ENCODE measurements at places on chromosomes 4 and X. TPM values are rescaled to one million over a fixed set of nuclear protein-coding genes. Genes with fewer than 3 reads are reported as not detected.

DNA sequence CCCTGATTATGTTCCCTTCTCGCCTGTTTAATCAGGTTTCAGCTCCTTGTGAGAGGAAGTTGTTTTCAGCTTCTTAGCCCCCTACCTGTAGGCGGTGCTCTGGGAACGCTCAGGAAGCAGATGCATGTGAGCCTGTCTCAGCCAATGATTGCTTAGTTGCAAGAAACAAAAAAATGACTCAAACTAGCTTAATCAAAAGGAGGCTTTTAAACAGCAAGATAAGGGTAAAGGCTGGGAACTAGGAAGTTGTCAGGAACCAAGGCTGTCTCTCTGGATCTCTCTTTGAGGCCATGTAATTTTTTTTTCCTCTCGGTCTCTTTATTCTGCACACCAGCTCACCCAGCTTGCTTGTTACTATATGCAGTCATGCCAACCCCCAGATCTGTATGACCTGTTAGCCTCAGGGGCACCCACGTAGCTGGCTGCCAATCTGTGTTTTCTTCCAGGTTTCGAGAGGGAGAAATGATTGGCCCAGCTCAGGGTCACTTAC lies 109.1 kb downstream of the PTTG2 start:
- peak; percentile 72 for DNase-seq

- no peak for DNase-seq
These were observed 158.3 kb upstream of the FSTL5 start for GRCh38 chr4:162322054-162322453.

DNA sequence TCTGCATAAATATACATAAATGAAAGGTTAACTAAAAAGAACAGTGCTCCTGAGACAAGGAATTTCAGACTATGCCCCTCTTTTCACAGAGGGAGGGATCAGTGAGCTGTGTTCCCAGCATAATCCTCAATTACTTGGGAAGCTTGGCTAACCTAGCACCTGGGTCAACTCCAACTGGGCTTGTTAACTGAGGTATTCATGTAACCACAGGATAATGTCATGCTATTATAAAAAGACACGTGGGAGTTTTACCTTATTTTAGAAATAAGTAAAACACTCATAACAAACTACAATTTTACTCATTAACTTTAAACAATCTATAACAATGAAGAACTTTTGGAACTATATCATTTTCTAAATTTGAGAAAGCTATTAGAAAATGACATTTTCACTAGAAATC lies 48.6 kb downstream of the RPGR start:
- no peak for DNase-seq

DNA sequence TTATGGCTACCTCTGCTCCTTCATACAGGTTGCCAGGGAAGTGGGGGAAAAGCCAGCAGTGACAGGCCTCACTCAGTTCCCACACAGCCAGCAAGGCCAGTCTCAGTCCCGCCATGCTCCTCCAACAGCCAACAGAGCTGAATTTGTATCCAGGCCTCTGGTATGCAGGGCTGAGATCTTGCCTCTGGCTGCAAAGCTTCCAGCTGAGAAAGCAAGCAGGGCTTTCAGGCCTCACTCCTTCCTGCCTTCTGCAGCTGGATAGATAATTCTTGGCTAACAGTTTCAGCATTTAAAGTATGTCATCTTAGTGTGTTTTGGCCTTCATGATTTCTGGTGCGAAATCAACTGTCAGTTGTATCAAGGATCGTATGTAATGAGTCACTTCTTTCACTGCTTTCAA lies 103.6 kb downstream of the GNL3L start:
- DNase-seq, result no peak

DNA sequence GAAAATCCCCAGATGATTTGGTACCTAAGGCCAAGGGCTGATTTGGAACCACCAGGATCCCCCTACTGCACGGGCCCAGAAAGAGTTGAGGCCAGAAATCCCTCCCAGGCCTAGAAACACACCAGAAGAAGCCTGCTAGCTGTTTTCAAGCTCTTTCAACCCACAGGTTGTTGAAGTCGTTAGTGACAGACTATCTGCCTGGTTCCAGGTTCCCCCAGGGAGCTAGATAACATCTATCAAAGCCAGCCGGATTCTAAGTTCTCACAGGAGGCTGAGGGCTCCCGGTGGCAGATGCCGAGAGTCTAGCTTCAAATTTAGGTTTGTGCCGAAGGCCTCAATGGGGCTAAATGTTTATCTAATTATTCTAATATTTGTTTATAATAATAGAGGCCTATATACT lies 132.0 kb upstream of the ATP6AP2 start:
- no peak for DNase-seq

DNA sequence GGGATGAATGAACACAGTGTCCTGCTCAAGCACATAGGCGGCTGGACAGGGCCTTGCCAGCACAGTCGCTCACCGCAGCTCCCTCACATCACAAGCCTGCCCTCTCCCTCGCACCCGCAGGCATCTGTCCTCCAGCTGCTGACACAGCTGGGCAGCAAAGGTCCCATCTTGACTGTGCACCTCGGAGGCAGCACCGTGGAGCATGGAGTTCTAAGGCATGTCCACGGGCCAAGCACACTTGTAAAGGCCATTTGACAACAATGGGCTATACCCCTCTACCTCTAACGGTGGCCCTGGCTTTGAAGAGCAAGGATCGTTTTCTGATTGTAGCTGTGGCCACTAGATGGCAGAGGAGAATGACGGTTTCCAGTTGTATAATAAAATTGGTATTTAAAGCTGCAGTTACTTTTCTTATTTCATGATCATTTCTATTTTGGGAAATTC lies 53.8 kb downstream of the APLN start:
- peak; percentile 17 for DNase-seq

GRCh38 chrX:111867236-111867635 lies 8.7 kb upstream of the TRPC5OS start:
- DNase-seq, result no peak

DNA sequence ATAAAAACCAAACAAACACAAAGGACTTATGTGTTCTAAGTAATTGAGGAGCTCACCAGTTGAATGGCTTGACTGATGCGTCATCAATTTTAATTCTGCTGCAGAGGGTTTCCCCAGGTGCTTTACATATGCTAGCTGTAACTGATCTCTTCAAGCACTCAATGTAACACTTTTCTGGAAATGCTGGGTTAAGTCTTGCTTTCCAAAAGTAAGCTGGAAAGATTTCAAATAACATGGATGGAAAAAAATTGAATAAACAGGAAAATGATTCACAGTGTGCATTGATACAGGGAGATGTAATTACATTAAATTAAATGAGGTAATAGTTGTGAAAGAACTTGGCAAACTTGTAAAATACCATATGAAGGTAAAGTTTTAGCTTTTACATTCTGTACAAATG lies 186.7 kb upstream of the WDFY3 start:
- DNase-seq, result no peak

- no peak for DNase-seq
These were observed 378.4 kb upstream of the CNKSR2 start for GRCh38 chrX:20995829-20996228.

GRCh38 chrX:11064851-11065600 lies 46.1 kb upstream of the HCCS start:
- peak; percentile 23 for DNase-seq

DNA sequence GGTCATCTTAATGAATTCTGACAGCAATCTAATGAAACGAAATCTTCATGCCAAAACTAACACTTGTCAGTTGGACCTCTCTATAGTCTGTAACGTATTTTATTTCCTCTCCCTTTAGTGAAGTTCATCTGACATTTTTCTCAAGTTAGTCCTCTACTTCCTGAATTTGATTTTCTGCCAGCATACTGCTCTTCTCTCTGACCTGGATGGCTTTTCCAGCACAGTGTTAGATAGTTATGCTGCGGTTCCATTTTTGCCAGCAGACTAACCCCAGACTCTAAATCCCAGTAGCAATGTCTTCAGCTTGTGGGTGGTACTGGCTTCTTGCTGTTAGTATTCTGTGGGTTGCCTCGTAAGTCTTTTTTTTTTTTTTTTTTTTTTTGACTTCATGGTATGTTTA lies 146.7 kb upstream of the VEGFC start:
- peak; percentile 80 for DNase-seq

DNA sequence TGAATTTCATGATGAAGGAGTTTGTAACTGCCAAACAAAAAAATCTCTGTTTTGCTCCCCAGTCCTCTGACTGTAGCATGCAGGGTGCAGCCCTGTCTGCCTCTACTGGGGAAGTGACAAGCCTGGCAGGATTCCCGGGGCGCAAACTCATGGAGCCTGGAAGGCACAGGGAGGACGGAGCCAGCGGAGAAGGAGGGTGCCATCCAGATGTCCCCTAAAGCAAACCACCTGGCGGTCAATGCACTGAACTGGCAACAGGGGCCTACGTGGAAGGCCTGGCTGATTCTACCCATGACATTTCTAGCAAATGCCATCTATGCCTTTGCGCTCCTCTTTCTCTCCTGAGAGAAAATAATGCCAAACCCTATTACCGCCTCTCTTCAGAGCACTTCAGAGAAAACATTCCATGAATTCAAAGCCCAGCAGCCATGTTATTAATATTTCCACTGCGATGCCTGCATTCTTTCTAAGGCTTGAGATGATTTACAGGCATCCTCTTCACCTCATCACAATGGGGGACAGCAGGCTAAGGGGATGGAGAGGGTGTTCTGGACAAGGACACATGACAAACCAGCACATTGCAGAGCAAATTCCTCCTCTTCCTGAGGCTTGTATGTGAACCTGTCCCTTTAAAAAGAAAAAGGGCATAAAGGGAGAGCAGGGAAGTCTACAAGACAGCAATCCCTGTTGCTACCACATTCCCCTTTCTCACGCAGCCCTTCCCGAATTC lies 329.3 kb upstream of the NOCT start:
- peak; percentile 11 for DNase-seq

GRCh38 chr4:70629469-70630090 lies 1.0 kb downstream of the ENAM start:
- DNase-seq, result no peak

- DNase-seq, result no peak
These were observed 40.1 kb downstream of the SLC16A2 start for GRCh38 chrX:74461384-74461783.

GRCh38 chrX:31057291-31057690 lies 14.6 kb downstream of the FTHL17 start:
- no peak for DNase-seq

DNA sequence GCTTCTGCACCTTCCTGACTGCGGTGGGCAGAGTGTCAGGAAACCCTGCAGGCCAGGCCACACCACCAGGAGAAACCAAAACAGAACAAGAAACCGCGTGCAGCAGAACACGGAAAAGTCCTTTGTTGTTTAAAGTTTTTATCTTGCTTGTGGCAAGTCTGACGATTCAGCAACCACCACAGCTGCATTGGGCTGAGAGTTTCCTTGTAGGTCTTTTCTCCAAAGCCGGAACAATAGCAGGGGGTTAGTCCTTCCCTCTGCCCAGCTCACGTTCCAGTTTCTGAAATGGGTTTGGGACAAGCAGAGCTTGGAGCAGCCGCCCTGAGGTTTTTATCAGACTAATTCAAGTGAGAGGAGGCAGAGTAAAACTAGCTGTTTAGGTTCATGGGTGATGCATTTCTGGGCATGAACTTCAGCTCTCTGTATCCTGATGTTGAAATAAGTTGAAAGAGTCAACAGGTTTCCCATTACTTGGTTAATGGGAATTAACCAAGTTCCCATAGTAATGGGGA lies 216.9 kb downstream of the PTTG2 start:
- peak; percentile 78 for DNase-seq

DNA sequence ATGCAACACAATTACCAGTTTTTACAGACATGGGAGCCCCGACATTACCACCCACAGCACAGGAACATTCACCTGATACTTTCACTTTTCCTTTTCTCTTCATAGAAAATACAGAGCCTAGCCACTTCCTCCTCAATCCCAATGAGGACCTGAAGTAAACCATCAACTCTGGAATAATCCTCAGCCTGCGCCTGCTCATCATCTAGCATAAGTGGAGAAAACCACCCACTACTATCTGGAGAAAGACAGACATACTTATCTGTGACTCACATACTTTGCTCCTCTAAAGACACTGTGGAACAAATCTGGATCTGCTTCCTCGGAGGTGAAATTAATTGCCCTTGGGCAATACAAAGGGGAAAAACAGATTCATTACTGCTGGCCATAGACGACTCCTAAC lies 47.8 kb downstream of the ZCCHC13 start:
- peak; percentile 64 for DNase-seq

DNA sequence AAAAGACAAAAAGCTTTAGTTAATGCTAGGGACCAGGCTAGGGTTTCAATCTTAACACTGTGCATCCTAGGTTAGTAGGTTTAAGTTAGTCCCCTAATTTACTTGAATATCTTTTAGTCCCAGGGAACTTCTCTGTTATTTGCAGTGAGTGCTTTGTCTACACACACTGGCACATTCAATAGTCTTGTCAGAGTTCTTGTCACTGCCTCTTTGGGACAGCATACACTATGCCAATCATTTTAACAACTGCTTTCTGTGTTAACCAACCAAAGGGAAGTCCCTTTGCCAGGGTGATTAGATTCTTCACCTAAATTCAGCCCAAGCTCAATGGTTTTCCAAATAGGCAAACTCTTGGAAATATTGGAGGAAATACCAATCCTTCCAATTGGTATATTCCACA lies 221.8 kb upstream of the IGFBP7 start:
- DNase-seq, result no peak

- peak; percentile 57 for DNase-seq
These were observed 87.0 kb downstream of the RNF150 start for GRCh38 chr4:141046255-141046654.

DNA sequence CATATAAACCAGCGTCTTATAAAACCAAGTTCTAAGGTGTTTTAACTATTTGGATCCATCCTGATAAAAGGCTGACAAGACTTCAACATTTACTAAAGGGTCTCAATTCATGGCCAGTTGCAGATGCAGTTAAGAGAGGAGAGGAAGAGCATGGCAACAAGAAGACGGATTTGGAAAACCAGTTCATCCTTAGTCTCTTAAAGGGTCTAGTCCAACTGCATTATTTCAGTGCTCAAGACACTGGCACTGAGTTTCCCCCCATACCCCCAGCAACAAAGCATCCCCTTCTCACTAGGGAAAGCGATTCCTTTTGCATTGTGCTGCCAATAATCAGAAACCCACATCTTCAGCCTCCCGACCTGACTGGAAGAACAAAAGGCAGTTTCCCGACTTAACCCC lies 90.3 kb upstream of the TFDP3 start:
- no peak for DNase-seq

GRCh38 chrX:85111347-85111746 lies 107.7 kb downstream of the APOOL start:
- DNase-seq, result no peak

- no peak for DNase-seq
These were observed 24.2 kb downstream of the GPRIN3 start for GRCh38 chr4:89283226-89284009.

Gene AMELX
- not detected for total RNA-seq

Gene ARAP2
- 0.20 TPM for total RNA-seq

Gene KLB
- total RNA-seq, result not detected

Gene DCLK2
- total RNA-seq, result 4.1 TPM

Gene ZIC3
- total RNA-seq, result not detected

Gene RBMXL3
- total RNA-seq, result not detected

Gene IL1RAPL2
- not detected for total RNA-seq

Gene GPR173
- total RNA-seq, result 2.4 TPM

Gene SAGE1
- total RNA-seq, result 0.10 TPM

Gene CLGN
- not detected for total RNA-seq

Gene CDKL2
- 2.9 TPM for total RNA-seq

Gene C4orf54
- total RNA-seq, result 1.4 TPM
